Left hindlimb (tissue), 1 donor: ENCODE measurements at places on chromosomes 3 and 15.

GRCh38 chr15:40038275-40038637 is 725 bp downstream of the SRP14 start:
- no peak for DNase-seq

DNA sequence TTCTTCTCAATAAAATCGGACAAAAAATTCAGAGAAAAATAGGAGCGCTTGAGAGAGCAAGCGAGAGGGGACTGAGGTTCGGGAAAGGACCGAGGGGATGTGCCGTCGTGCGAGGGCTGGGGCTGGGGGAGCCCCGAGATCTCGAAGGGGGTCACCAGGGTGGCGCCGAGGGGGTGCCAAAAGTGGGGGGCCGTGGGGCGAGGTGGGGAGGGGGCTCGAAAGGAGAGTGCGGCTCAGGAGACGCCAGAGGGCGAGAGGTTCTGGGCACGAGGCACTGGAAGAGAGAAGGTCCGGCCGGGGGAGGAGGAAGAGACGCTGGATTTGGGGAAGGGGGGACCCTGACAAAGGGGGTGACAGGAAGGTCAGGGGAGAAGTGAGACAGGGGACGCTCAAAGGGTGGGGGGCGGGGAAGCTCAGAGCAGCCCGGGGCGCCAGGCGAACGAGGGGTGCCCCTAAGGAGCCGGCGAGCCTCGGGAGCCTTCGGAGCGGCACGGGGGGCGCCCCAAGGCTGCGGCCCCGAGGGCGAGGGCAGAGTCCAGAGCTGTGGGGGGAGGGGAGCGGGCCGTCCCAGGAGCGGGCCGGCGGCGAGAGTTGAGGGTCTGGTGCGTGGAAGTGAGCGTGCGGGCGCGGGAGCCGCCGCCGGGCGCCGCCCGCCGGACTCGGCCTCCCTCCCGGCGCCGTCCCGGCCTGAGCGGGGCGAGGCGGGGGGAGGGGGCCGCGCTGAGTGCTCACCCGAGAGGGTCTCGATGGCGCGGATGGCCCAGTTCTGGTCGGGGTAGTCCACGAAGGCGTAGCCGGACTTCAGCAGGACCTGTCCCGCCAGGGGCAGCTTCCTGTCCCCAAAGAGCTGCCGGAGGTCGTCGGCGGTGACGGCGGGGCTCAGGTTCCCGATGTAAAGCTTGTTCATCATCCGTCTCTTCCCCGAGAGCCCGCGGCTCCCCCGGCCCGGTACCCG is 514 bp downstream of the IGF2BP2 start:
- DNase-seq, result peak; percentile 65

- no peak for DNase-seq
Observed at GRCh38 chr3:194675680-194676079, 3.7 kb upstream of the LSG1 start.

- peak; percentile 54 for DNase-seq
Observed at GRCh38 chr3:182241766-182242488, 530.2 kb downstream of the SOX2 start.

DNA sequence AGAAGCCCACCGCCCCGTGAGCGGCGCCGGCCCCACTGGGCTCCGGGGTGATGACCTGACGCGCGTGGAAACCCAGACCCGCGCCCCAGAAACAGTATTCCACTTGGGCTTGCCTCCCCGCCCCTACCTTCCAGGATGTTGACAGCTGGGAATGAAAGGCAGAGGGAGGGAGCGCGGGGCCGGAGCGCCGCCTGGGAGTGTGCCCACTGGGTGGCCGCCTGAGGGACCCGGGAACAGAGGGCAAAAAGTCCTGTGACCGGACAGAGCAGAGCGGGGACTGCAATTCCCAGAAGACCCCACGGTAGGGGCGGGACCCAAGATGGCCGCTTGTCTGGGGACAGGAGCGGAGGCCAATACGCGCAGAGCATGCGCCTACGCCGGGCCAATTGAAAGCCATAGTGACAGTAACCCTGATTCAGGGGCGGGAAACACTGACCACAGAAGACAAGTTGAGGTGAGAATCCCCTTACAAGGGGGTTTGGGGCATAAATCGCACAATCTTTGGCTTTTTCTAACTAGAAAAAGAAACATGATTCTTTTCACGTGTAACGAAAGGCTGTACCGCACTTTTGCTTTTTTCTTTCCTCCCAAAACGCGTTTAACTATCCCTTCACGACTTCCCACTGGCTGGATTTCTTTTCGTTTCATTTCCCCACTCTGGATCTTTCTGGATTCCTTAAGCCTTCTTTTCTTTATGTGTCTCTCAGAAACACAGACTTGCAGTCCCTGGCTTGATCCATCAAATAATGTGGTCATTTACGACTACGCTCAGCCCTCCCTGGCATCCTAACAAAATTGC is at the start of gene FHIT:
TSS of gene FHIT (minus strand) at position 279 of the 799 bp plus-strand sequence.
- peak; percentile 96 for DNase-seq

DNA sequence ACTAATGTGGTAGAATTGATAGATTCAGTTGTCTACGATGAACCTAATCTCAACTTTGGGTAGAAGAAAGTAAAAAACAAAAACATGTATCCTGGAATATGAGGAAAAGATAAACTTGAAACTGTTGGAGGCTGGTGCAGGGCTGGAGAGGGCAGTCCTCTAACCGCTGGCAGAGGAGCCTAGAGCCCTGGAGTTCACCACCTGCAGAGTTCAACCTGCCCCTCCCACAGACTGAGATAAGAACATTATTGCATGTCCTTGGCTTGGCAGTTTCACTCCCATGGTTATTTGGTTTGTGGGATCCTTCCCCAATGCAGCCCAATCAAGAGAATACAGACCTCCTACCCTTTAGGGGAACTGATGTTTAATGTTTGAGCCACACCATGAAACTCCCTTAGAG is 53.2 kb upstream of the GATM start:
- no peak for DNase-seq

GRCh38 chr3:133589503-133589902 is 16.0 kb downstream of the CDV3 start:
- no peak for DNase-seq

- DNase-seq, result no peak
Observed at GRCh38 chr3:98777801-98778220, 14.7 kb downstream of the ST3GAL6 start.

GRCh38 chr3:34065901-34066300 is 267.5 kb downstream of the PDCD6IP start:
- no peak for DNase-seq

DNA sequence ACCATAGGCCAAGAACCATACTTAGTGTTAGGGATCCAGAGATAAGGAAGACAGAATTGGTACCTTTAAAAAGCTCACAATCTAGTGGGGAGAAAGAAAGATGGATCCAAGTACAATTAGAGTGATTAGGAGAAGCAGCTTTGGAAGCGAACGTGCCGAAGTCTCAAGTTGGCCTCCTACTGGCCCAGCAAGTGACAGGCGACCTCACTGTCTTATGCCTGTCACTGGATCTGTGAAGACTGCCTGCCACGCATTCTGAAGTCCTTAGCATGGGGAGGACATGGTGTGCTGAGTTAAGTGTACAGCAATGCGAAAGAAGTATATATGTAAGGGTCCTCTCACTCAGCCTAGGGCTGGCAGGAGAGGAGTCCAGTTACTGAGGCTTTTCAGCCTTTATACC is 141.0 kb downstream of the GABRB3 start:
- DNase-seq, result no peak

DNA sequence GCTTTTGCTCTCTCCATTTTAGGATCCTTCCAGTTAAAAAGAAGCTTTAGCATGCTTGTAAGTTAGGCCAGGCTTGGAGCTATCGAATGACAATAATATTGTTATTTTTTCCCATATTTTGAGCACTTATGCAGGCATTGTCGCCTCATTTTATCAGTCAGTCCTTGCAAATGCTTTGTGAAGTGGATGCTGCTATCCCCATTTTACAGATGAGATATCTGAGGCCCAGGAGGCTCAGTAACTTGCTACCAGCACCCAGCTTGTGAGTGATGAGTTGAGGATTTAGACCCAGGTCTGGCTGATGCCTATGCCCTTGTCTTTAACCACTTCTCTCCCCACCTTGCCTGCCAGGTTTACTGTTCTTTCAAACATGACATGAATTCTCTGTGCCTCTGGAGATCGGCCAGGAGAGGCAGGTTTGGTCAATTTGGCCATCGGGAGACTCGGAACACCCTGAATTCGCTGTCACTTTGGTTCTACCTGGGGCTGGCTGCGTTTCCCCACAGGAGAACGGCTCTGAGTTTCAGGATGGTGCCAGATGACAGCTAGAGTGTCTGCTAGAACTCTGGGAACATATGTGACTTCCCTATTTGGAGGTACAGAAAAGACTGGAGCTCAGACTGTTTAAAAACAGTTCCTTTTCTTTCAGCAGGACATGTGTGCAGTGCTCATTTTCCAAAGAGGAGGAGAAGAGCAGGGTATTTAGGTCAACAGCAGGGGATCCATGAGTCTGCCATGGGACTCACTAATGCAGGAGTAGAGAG is 25.5 kb upstream of the ZNF710 start:
- DNase-seq, result no peak

- no peak for DNase-seq
Observed at GRCh38 chr3:53346514-53346913, 829 bp downstream of the DCP1A start.

GRCh38 chr3:139794469-139795265 is 116.9 kb upstream of the NMNAT3 start:
- no peak for DNase-seq

- no peak for DNase-seq
Observed at GRCh38 chr3:177352424-177352823, 155.1 kb upstream of the TBL1XR1 start.

GRCh38 chr3:197241173-197241572 is 57.2 kb downstream of the DLG1 start:
- DNase-seq, result no peak
